ENCODE measurements at places on chromosomes 5 and 9.

DNA sequence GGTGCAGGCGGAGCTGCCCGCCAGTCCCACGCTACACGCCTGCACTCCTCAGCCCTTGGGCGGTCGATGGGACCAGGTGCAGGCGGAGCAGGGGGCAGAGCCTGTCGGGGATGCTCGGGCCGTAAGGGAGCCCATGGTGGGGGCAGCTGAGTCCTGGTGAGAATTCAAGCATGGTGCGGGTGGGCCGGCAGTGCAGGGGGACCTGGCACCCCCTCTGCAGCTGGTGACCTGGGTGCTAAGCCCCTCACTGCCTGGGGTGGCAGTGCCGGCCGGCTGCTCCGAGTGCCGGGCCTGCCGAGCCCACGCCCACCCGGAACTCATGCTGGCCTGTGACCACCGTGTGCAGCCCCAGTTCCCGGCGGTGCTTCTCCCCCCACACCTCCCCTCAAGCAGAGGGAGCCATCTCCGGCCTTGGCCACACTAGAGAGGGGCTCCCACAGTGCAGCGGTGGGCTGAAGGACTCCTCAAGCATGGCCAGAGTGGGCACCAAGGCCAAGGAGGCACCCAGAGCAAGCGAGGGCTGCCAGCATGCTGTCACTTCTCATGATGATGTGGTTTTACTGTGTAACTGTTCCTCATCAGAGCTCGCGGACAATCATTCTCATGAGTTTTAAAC, 228.9 kb upstream of the CDH9 start:
- no peak for DNase-seq

GRCh38 chr5:162529209-162529608, 461.6 kb downstream of the GABRG2 start:
- no peak for DNase-seq

GRCh38 chr9:130532426-130533080, 46.8 kb upstream of the FUBP3 start:
- no peak for DNase-seq

DNA sequence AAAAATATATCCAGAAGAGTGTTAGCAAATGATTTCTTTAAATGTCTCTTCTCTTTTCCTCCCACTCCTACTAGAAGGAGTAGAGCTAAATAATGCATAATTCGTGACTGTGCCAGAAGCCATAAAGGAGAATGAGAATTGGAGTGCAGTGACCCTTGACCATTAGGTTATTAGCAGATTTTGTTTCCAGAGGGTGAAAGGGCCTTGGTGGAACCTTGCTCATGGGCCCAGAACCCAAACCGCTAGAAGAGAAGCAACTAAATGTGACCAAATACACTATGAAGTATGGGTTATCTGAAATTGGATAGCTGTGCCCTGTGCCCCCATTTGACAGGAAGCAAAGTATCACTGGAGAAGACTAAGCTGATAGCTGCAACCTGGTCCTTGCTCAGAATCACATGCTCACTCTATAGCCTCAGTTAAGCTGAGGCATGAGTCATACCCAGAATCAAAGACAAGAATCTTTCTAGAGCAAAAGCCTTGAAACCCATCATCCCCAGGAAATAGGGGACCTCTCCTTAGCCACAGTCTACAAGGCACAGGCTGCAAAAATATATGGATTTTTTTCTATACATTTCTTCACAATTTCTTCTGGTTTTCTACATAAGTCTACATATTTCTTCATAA, 36.3 kb downstream of the CAPSL start:
- DNase-seq = no peak

DNA sequence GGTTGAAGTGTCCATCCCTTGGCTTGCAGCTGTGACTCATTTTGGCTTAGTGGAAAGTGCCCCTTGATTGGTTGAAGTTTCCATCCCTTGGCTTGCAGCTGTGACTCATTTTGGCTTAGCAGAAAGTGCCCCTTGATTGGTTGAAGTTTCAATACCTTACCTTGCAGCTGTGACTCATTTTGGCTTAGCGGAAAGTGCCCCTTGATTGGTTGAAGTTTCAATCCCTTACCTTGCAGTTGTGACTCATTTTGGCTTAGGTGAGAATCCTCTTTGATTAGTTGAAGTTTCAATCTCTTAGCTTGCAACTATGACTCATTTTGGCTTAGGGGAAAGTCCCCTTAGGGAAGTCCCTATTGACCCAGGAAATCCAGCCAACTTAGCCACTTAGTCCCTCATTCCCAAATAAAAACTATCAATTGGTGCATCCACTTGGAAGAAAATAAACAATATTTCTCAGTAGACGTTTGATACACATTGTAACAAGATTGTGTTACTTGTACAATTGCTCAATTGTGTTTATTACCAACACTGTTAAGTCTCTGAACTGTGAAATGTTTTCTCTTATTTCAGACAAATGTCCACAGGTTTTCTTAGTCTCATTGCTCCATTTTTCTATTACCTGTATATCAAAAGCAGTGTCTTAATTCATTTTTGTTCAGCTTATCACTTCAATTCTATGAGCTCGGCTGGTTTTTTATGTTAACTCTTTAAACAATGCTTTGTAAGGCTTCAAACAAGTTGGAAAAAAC, 2308.8 kb upstream of the ACO1 start:
- DNase-seq = no peak

DNA sequence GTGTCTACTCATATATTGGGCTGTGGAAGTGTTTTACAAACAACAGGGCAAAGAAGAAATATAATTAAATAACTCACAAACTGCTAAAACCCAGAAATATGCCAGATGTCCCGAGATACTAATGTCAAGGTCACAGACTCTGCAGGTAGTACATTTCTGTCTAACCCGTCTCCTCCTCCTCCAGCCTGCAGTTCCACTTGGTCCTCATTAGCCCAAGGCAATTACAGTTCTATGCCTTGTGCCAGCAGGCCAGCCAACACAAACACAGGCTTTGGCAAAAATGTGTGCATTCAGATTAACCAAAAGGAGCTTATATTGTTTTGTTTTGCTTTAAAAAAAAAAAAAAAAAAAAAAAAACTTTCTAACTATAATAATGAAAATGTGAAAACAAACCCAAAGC, 148.8 kb downstream of the MYO10 start:
- DNase-seq = no peak

- no peak for DNase-seq
Measured at GRCh38 chr5:176886336-176887251, 12.6 kb downstream of the HK3 start.

DNA sequence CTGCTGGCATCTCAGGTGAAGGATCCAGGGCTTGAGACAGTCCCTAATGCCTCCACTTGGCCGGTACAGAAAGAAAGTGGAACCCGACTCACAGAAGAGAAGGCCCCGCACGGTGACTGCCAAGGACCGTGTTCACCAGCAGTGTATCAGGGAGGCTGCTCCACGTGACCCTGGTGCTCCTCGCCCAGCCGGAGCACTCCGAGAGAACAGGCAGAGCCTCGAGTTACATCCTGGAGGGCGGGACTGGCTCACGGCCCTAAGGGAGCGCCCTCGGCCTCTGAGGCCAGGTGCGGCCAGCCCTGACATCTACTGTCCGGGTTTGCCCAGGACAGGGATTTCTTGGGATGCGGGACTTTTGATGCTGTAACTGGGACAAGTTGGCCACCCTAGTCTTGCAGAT, 104.0 kb upstream of the SARDH start:
- DNase-seq = no peak

DNA sequence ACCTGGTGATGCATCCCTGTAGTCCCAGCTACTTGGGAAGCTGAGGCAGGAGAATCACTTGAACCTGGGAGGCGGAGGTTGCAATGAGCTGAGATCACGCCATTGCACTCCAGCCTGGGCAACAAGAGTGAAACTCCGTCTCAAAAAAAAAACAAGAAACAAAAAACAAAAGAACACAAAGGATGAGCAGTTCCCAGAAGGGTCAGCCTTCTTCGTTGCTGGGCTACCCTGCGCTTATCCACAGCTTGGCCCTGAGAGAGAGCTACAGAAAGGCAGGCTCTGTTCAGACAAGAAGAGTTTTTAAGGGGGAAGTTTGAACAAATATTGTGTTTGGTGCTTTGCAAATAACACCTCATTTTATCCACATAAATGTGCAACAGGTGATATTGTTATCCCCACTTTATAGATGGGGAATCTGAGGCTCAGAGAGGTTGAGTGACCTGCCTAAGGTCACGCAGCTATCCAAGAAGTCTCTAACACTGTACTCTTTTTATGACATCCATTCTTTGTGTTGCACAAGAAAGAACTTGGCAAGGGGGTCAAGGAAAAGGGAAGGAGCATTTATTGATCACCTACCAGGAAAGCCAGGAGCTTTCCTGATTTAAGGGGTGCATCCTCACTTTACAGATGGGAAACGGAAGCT, 63.7 kb upstream of the NEURL1B start:
- no peak for DNase-seq

- no peak for DNase-seq
Measured at GRCh38 chr5:121890297-121890858, 38.7 kb downstream of the FTMT start.

DNA sequence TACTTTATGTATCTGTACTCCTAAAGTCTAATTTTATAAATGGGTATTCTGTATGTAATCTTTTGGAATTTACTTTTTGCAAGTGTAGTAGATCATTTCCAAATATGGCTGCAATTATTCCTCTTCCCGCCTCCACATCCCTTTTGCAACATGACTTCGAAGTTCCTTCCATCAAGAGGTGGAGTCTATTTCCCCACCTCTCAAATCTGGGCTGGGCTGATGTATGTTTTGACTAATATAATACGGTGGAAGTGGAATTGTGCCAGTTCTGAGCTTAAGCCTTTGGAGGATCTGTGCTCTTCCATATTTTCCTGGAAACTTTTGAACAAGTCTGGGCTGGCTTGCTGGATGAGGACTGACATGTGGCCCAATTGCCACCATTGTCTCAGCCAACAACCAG, 155.9 kb downstream of the FGF18 start:
- no peak for DNase-seq

GRCh38 chr9:21967702-21968101, 26.5 kb downstream of the CDKN2A start:
- no peak for DNase-seq

DNA sequence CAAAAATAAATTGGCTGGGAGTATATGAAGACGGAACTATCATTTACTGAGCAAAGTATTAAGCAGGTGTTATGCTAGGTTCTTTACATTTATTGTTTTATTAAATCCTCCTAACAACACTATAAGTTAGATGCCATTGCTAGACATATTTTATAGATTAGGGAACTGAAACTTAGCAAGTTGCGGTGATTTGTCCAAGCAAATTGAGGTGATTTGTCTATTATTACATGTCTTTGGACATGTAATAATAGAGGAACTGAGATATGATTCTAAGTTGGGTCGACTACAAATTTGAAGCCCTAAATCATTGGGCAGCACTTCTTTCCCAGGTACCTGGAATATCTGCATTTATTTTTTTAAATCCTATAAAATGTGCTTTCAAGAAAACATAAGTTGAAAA, 429.9 kb downstream of the GABRG2 start:
- no peak for DNase-seq

DNA sequence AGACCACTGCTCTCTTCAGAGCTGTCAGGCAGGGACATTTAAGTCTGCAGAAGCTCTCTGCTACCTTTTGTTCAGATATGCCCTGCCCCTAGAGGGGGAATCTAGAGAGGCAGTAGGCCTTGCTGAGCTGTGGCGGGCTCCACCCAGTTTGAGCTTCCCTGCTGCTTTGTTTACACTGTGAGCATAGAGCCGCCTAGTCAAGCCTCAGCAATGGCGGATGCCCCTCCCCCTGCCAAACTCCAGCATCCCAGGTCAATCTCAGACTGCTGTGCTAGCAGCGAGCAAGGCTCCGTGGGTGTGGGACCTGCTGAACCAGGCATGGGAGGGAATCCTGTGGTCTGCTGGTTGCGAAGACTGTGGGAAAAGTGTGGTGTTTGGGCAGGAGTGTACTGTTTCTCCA, 59.9 kb downstream of the CAVIN4 start:
- no peak for DNase-seq

- DNase-seq = no peak
Measured at GRCh38 chr5:124859027-124859426, 112.6 kb upstream of the ZNF608 start.

DNA sequence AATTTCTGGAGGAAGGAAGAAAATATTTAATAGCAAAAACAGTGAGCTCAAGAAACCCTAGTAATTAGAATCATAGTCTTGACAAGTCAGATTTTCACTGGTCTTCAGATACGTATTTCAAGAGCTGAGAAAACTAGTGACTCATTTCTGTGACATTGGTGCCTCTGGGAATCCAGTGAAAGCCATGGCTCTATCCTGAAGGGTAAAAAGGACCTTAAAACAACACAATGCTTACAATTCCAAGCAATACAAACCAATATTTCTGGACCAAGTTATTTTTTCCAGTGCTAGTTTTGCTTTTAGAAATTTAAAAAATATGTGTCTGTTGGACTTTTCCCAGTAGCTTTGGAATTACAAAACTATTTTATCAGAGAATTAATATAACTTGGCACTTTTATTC, 140.3 kb downstream of the LPAR1 start:
- no peak for DNase-seq

DNA sequence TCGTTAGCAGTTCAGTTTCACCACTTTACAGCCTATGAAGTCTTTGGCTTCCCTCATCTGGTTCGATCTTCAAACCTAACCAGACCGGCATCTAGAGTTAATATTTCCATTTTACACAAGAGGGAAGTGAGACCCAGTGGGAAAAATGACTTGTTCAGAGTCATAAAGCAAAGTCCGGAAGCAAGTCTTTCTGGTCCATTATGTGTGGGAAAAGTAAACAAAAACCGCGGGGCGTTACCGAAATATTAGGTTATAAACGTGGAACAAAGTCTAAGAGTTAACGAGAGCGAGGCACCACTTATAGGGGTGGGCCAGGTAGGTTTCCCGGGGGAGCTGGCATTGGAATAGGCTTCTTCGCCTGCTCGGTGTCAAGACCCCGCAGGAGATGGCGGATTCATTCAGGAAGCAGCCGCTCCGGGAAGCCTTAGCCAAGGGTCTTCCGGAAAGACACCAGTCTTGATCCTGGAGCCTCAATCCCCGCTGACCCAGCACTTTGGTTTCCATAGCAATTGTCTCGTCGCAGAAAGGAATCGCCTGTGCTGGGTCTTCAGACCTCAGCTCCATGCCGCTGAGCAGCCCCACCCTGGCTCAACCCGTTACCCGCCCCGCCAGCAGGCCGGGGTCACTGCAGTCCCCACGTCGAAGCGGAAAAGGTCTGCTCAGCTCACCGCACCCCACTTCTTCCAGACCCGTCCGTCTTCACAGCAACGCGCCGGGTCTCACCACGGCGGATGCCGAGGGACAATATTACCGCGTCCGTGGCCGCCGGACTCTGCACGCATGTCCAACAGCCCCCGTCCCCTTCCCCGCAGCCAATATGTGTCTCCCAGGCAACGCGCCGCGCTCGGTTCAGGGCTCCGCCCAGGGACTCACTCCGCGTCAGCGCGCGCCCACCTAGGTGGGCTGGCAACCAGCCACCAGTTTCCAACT, at the start of gene C5orf52:
Gene C5orf52 (plus strand): TSS at position 872 of the 930 bp plus-strand sequence. CDS start 82 bp downstream, outside the sequence.
- peak; percentile 80 for DNase-seq

DNA sequence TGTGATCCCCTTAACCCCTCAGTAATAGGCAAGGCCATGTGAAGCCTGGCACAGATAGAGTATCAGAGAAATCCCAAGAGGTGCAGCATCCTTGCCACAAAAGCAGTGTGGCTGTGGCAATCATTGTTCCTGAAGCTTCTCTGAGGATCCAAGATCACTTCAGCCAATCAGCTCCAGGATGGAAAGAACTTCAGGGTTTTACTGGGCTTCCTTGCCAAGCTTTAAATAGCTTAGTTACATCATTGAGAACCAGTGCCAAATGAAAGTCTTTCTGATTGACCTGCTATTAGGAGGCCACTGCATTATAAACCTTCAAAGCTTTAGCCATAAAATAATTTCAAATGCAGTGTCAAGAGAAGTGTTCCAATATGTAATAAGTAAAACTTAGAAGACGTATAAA, 430.6 kb downstream of the PIK3R1 start:
- DNase-seq = no peak
